Pulmonary artery endothelial cell (primary cell): ENCODE measurements at places on chromosomes 7 and 10. TPM values are rescaled to one million over a fixed set of nuclear protein-coding genes. Genes with fewer than 3 reads are reported as not detected.

The GPR26 gene
- total RNA-seq, result not detected in 2 replicates

The OR9A2 gene
- not detected in 2 replicates for total RNA-seq

The APBB1IP gene
- total RNA-seq, result not detected in 2 replicates

The TRIM50 gene
- total RNA-seq, result not detected in 2 replicates

The SMKR1 gene
- total RNA-seq, result 0.40 and 0.63 TPM in 2 replicates

The BTBD16 gene
- total RNA-seq, result not detected in 2 replicates

The HKDC1 gene
- 0.07 TPM in 1 of 2 replicates, not detected in the other for total RNA-seq

GRCh38 chr7:95907337-95907736 lies 135.0 kb downstream of the DYNC1I1 start:
- no peak for DNase-seq

GRCh38 chr10:86333826-86334487 lies 32.6 kb downstream of the GRID1 start:
- DNase-seq, result no peak

- peak; percentile 60 for DNase-seq
Observed at GRCh38 chr7:13024121-13024674, 336.8 kb downstream of the ARL4A start.

DNA sequence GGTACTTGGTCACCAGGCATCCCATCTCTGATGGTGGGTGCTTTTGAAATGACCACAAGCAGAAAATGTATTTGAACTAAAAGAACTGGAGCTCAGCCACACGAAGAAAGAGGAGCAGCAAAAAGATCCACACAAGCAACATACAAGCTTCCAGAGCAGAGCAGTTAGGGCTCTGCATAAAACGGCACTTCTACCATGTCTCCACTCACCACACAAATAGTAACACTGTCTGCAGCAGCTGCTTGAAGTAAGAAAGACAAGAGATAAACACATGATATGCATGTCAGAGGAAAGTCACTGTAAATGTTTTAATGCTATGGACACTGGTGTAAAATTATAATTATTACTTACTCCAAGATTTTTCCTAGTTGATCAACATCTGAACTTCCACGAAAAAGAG lies 32.5 kb upstream of the FAM133B start:
- DNase-seq, result no peak

- DNase-seq, result no peak
Observed at GRCh38 chr7:154546946-154547587, 455.9 kb downstream of the PAXIP1 start.

DNA sequence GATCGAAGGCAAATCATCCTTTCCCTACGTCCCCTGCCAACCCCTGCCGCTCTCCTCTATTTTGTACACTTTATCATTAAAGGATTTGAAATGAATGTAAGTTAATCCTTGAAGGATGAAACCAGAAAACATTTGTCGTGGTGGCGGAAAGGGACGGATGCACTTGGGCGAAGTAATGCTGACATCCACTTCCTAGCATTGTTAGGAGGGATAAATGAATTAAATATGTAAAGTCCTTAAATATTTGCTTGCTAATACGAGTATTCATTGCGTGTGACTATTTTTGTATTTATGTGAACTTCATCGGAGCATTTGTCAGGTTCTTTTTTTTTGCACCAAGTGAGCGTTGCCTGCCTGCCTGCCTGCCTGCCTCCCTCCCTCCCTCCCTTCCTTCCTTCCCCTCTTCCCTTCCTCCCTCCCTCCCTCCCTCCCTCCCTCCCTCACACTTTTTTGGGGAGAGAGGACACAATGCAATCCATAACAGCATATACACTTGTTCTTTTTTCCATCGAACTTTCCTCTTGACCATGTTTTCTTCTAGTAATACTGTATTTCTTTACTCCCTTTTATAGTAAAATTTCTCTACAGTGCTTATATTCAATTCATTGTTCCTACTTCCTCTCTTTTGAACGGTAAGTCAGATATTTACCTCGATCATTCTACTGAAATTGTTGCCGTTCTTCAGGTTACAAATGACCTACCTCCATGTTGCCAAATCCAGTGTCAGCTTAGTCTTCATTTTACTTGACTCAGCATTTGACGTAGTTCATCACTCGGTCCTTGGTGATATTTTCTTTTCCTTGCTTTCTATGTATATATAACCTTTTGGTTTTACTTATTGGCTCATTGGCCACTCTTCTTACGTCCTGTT lies 831 bp downstream of the CCDC7 start:
- no peak for DNase-seq

GRCh38 chr10:51488766-51489408 lies 210.5 kb downstream of the CSTF2T start:
- no peak for DNase-seq

DNA sequence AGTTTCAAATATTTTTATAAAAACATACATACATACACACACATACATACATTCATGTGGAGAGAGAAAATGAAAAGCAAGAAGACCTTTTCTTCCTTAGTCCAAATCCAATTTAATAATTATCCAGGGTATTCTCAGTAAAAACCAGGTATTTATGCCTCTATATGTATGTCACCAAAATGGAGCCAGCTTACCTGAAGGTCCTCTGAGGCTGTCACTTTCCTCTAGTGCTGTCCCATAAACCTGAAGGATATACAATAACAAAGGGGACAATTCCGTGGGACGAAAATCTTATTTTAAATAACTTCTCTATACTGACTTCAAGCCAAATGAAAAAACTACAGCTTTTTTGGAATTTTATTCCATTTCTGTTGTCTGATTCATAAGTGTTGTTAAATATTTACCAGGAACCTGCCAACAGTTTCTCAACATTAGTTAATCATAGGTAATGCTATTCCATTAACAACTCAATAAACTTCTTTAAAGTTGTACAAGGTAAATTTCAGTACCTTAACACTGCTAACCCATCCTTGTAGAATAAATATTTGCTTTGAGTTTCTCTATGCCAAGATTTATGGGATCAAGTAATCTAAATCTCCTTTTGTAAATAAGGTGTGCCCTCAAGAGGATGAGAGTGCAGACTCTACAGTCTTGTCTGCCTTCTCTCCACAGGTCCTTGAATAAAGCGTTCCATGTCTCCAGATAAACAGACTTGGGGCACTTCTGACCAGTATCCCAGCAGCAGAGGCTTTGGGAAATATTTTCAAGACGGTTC lies 260.3 kb downstream of the AHR start:
- no peak for DNase-seq

- DNase-seq, result no peak
Observed at GRCh38 chr10:71998840-71999194, 34.6 kb downstream of the CHST3 start.

DNA sequence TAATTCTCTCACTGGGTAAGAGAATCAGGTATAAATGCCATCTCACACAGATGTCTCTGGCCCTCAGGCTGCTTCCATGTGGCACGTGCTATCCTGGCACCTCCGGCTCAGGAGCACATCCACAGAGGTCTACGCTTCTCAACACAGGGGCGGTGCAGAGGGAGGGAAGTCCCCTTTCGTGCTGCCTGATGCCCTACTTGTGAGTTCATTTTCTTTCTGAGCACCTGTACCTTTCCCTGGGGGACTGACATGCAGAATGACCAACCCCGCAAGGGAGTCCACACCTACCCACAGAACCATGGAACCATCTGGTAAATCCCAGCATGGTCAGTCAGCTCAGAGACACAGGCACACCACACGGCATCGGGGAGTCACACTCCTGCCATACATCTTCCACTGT lies 99.0 kb upstream of the SAMD8 start:
- DNase-seq, result no peak

DNA sequence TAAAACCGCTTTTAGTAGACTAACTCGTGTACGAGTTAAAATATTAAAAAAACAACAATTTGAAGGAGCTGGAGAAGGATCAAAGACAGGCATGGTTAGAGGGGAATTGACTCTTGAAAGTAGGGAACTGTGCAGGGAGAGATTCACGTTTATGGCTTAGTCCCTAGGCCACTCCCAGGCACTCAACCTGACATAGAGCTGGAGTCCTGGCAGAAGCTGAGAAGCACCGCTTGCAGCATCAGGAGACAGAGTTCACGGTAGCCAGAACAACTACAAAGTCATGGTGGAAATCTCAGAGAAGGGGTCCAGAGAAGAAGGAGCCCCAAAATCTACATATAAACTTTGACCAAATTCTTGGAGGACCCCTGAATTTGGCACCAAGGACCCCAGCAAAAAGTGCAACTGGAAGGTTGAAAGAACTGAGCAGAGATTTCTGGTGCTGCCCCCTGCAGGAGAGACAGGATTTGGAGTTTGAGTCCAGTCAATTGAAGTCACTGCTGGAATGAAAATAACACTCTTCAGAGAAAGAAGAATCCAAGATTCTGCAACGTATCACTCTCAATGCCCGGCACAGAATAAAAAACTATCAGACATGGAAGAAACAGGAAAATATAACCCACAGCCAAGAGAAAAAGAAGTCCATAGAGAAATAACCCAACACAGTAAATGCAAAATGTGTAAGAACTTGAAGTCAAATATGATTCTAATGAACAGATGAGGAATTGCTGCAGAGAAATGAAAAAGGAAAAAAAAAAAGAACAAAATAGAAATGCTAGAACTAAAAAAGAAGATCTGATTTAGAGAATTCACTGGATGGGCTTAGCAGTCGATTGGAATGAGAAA lies 493.3 kb upstream of the PODXL start:
- no peak for DNase-seq

DNA sequence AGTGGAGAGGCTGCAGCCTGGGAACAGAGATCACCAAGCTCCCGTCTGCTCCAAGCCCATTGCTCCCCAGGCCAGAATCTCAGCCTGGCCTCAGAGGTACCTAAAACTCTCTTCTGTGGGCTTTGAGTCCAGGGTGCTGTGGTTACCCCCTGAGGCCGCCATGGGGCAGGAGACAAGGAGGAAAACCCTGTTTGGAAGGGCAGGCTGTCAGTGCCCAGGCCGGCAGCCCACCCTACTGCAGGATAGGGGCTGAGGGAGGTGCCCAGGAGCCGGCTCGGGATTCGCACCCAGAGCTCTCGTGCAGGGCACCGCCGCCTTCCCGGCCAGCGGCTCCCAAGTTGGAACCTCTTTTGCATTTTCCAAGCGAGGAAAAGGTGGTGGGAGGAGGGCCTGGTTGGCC lies 24.5 kb downstream of the UNCX start:
- no peak for DNase-seq

DNA sequence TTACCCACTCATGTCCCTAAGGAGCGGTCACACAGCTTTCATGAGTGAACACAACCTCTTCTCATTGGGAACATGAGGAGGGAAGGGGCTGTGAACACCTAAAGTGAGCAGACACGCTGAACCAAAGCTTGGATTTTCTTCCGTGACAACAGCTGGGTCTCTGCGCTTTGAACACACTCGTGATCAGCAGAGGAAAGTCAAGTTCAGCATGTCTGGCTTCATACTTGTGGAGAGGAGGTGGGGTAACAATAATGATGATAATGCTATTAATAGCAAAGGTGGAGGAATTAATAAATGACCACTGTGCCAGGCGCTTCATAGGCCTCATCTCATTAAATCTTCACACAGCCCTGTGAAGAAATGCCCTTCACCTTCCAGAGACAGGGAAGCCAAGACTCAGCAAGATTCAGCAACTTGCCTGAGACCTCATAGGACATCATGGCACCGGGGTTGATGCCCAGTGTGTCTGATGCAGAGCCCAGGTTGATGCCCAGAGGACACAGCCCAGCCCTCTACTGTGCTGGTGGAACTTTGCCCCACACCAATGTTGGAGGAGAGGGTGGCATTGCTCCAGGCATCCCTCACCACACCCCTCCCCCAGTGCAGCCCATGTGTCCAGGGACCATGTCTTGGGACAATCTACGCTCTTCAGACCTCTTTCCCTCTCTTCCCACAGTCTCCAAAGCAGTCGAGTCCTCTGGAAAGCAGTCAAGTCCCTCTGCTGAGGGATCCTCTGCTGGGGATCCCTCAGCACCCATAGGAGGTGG lies 40.6 kb downstream of the GSDME start:
- no peak for DNase-seq

GRCh38 chr7:1237704-1238255 lies 5.1 kb downstream of the UNCX start:
- DNase-seq, result no peak

DNA sequence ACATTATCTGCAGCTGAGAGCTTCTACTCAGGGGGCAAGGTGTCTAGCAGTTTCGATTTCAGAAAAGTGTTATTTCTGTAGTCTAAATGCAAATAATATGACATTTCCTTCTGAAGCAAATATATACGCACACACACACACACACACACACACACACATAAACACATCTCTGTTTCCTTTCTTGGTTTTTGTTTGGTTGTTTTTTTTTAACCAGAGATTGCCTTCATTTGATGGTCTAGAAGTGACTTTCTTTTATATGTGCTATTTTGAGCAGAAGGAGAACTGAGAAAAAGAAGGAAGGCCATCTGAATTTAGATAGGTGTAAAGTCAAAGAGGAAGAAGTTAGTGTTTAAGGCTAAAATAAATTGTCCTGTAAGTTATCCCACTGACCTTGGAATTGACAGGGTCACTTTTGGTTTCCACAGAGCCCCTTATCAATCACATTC lies 142.2 kb downstream of the TRIL start:
- no peak for DNase-seq

DNA sequence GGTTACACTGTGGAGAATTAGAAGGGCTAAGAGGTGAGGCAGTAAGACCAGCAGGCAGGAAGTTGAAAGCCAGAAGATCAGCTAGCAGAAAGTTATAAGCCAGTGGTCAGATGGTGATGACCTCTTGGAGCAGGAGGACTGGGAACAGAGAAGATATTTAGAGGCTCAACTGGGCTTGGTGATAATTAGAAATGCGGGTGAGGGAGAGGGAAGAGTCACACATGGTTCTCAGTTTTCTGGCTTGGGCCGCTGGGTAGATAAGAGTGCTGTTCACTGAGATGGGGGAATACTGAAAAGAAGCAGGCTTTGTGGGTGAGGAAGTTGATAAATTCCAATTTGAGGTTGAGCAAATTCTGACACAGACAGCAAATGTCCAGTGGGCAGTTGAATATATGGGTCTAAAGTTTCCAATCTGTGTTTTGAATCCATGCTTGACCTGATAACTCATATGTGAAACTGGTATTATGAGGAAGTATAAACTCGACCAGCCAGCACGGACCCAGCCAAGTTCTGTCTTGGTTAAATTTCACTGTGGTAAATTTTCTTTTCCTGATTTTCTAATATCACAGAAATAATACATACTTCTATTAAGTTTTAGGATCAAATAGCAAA lies 22.7 kb downstream of the LSMEM1 start:
- DNase-seq, result no peak

DNA sequence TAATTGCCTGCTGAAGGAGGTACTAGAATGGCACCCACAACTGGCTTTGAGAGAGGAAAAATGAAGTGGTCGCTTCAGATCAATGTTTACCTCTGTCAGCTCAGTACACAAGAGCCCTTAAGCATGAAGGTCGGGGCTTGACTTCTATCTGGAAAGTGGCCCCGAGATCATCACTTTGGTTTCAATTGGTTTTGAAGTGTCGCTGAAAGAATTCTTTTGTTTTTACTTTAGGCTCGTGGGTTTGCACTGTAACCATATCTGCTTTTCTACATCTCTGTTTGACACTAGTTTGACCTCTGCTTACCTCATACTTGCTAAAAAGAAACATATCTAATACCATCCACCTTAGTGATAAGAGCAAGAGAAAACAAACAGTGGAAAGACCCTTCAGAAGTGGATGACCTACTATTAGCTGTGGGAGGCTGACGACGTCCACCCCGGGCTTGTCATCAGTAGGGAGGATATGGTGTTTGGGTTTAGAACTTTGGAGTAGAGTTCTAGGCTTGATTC lies 361.8 kb downstream of the GATA3 start:
- no peak for DNase-seq

GRCh38 chr10:64873959-64874358 lies 1352.8 kb downstream of the REEP3 start:
- no peak for DNase-seq
